ENCODE measurements at places on chromosomes 6 and 20.

DNA sequence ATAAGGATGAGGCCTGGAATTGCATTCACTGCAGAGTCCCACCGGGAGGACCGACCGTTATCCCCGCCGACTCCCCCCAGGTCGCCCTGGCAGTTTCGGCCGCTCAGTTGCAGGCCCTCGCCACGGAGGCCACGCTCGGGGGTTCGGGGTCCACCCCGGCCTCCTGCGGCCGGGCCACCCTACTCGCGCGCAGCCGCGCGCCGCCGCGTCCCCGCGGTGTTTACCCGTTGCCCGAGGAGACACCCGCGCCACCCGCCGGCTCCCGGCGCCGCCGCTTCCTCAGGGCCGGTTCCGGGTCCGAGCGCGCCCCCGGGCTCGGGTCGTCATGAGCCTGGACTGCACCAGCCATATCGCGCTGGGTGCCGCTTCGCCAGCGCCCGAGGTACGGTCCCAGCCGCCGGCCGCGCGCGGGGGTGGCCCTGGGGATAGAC, at the start of gene CCDC170:
Gene CCDC170 (plus strand): TSS at position 214 of the 431 bp plus-strand sequence. CDS start 112 bp downstream, at position 326.
- DNase-seq: no peak

GRCh38 chr6:140548366-140548765, 1173.9 kb upstream of the CITED2 start:
- no peak for DNase-seq

DNA sequence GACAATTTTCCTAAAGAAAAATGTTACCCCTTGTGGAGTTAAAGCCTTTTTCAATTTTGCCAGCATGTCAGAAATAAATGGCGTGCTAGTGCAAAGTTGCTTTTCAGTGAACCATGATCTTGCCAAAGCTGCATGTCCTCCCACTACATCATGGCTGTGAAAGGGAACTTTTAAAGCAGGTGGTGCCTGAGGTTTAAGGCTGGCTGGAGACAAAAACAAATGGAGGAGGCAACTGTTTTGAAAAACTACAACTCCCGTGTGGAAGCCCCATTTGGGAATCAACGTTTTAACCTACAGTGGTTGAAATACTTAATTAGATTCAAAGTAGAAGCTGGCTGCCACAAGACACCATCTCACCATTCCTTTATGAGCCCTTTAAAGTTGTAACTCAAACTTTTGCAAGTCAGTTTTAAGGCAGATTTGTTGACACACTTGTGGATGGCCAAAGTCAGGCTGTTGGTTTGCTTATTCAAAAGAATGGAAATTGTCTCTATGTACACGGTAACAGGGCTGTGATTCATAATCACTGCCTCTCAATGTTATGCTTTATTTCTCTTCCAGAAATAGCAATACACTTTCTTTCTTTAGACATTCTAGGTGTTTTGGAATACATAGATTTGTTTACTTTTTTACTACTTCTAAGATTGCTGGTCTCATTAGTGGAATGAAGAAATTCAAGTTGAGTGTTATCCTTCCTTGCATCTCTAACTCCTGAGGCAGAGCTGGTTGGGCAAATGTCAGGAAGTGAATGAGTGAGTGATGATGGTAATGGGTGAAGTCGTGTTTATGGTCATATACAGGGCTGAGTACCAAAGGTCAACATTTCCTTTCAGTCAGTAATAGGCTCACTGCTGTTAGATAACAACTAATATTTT, 196.4 kb upstream of the GMDS start:
- DNase-seq: no peak

DNA sequence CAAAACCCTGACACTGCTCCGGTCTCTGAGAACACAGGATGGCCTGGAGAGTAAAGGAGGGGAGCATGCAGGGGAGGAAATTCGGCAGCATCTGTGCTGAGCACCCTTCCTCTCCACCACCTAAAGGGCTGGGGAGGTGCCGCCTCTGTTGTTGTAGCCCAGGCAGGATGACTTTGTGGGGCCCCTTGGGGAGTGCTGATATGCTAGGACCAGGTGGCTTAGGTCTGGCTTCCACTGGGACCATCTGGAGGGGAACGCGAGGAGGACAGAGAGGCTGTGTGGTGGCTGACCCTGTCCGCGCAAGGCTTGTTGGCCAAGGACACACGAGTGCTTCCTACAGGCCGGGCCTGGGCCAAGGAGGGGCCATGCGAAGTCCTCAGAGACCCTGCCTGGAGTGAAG, 9.9 kb upstream of the RPS6KA2 start:
- DNase-seq: no peak

- no peak for DNase-seq
These were observed 5.1 kb upstream of the SIRPD start for GRCh38 chr20:1562622-1563021.

- DNase-seq: no peak
These were observed 101.3 kb downstream of the OR2B2 start for GRCh38 chr6:27810768-27811450.

GRCh38 chr6:28865401-28866204, 58.2 kb downstream of the TRIM27 start:
- DNase-seq: peak; percentile 64

DNA sequence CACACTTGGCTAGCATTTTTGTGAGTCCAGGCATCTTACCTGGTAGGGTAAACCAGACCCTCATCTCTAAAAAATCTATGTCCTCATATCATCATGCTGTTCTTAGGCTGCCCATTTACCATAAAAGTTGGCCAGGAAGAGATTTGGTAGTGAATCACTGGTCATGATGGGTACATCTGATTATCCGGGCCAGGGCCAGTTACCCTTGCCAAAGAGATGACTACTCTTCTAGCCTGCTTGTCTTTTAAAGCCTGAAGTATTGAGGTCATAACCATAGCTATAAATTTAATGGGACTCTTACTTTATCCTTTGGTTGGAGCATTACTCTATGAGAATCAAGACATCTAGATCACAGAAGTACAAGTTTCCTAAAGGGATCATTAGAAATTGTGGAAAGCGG, 276.8 kb downstream of the TENT5A start:
- no peak for DNase-seq

DNA sequence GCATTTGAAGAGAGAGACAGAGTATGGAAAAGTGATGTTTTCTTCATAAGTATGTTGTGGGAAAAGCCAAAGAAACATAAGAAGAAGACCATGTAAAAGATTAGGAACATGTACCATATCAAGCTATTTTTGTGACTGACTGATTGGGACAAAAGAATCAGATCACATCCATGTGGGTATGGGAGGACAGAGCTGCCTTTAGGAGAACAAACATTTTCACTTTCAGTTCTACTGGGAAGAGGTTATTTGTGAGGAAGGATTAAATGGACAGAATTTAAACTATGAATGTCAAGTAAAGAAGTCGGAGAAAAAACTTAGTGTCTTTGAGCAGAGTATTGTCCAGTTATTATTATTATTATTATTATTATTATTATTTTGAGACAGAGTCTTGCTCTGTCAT, 124.4 kb upstream of the HCRTR2 start:
- no peak for DNase-seq

- DNase-seq: no peak
These were observed 94.3 kb upstream of the BEND3 start for GRCh38 chr6:107209406-107210305.

GRCh38 chr20:40942775-40943174, 85.8 kb upstream of the TOP1 start:
- DNase-seq: no peak

- DNase-seq: no peak
These were observed 493.8 kb downstream of the UTRN start for GRCh38 chr6:144778773-144779492.

DNA sequence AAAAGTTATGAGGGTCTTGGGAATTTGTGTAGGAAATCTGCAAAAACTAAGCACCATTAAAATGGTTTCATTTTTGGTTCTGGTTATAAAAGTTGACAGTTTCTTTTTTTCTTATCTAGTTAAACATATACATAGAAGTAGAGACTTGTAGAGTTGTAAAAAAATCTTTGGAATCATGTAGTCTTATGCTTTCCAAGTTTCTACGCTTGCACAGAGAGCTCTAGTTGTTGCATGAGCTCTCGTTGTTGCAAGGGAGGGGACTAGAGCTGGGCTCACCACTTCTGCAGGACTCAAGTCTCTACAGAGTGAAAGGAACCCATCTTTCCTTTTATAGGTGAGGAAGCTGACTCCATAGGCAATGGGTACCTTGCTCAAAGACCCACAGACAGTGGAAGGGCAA, 21.6 kb upstream of the CCN2 start:
- no peak for DNase-seq

DNA sequence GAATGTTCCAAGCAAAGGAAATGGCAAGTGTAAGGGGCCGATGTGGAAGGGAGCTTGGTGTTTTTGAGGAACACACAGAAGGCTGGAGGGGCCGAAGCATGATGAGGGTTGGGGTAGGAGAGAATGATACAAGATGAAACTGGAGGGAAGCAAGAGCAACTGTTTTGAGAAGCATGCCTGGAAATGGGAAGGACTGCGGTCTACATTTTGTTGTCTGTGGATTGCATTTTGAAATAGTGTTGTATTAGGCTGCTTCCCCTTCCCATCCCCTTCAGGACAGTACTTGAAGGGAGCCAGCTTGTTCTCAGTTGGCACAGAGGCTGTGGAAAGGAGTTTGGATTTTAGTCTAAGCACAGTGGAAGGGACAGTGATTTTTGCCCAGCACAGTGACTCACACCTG, 2.2 kb downstream of the TM9SF4 start:
- no peak for DNase-seq

DNA sequence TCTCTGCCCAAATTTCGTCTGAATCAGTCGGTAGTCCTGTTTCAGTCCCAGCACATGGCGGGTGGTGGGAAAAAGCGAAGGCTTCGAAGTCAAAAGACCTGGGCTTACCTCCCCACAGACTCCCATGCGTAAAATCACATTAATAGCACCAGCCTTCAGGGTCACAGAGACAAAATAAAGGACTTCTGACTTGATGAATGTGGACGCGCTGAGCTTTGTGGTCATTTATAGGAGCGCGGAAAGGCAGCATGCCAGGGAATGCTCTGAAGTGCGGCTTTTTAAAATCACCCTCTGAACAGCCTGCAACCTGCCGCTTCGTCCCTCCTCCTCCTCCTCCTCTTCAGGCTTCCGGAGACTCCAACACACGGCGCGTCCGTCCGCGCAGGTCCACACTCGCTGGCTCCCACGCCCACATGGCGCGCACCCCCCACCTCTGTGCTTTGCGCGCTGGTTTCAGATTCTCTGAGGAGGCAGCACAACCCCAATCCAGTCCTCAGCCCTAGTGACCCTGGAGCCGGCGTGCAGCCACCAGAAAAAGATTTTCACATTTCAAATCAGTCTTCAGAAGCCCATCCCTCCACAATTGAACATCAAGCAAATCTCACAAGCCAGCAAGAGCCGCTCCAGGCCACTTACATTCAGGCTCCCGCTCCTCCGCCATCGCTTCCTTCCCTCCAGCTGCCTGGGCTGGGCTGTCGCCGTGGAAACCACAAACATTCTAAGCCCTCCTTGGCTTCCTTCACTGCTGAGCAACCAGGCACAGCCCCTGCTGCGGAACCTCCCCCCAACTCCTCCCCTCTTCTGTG, at the start of gene C6orf118:
Gene C6orf118 (minus strand): TSS at position 680 of the 806 bp plus-strand sequence. CDS start 19 bp downstream, at position 661.
- no peak for DNase-seq

DNA sequence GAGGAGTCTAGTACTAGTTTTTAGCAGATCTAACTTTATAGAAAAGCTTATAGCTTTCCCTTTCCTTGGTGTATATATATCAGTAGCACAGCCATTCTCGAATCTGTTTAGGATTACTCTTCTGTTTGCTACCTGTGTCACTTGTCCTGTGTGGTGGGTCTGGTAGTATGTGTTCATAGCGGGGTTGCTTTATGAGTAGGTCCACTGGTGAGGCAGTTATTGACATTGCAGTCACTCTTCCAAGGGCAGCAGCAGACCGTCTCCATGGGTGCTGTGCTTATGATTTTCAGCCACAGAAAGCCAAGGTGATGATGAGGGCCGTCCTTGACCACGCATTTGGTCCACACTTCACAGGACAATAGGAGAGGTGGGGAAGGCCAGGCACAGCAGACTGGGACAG, 171.5 kb downstream of the CDKAL1 start:
- no peak for DNase-seq

DNA sequence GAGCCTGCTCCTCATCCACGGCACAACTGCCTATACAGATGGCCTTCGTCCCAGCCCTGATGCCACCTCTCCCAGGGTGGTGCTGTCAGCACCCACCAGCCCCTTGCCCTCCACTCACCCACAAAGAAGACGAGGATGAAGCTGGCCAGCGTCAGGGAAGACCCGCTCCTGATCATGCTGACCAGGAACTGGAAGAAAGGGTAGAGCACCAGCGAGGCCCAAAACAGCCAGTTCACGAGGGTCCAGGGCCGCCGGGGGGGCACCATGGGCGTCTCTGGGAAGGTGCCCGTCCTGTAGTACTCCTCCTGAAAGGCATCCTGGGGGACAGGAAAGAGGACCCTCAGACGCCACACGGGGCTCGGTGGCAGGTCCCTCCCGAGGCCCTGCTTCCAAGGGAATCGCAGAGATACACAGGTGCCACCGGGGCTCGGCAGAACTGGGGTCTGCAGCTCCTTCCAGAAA, 134.5 kb downstream of the AGPAT4 start:
- no peak for DNase-seq

GRCh38 chr6:12772416-12772815, 55.8 kb downstream of the PHACTR1 start:
- DNase-seq: no peak

GRCh38 chr20:9035126-9035525, 33.8 kb upstream of the PLCB4 start:
- peak; percentile 67 for DNase-seq

GRCh38 chr6:12012038-12012557, at the start of gene HIVEP1:
TSS of gene HIVEP1 (plus strand) at chr6:12012312. CDS start at chr6:12015629, 3,317 bp downstream.
- no peak for DNase-seq

DNA sequence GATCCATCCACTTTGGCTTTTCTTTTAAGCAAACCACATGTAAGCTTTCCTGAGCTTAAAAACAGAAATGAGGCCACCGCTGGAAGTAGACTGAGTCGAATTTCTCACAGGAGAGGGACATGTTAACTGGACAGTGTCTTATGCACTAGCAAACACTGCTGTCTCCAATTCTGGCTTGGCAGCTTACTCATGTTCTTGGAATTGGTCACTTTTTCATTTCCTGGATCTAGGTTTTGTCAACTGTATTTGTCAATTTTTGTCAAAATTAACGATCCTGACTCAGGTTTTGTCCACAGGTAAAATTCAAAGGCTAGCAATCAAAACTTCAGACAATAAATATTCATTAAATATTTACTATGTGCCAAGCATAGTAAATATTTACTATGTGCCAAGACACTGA, 601.5 kb downstream of the RNF144B start:
- DNase-seq: no peak

GRCh38 chr20:36408219-36408618, 102.1 kb downstream of the DLGAP4 start:
- DNase-seq: no peak

DNA sequence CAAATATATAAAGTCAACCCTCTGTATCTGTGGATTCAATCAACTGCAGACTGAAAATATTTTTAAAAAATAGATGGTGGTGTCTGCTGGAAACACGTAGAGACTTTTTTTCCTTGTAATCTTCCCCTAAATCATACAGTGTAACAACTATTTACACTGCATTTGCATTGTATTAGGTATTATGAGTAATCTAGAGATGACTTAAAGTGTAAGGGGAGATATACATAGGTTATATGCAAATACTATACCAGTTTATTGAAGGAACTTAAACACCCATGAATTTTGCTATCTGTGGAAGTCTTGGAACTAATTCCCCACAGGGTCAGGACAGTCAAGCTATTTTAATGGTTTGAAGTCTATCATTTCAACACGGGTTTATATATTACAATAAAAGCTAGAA, 10.2 kb downstream of the HDAC2 start:
- DNase-seq: no peak

GRCh38 chr6:16793828-16794412, 32.7 kb upstream of the ATXN1 start:
- no peak for DNase-seq

GRCh38 chr6:3333263-3333662, 74.5 kb downstream of the PSMG4 start:
- DNase-seq: no peak

- no peak for DNase-seq
These were observed 1.2 kb downstream of the HBS1L start for GRCh38 chr6:135053406-135053805.
